ENCODE measurements at places on chromosomes 7 and 10.

DNA sequence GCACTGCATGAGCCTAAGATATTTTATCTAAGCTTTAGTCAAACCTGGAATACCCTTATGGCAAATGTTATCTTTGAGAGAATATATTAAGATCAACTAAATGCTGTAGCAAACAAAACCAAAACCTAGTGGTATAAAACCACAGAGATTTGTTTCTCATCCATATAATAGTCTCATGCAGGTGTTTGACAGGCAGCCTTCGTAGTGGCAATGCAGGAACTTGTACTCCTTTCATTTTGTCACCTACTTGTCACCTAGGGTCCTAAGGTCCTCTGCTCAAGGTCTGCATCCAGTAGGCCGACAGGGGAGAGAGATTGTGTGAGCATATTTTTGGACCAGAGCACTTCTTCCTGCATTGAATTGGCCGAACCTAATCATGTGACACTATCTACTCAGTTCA lies 352.6 kb downstream of the GPR37 start:
- no peak for DNase-seq

DNA sequence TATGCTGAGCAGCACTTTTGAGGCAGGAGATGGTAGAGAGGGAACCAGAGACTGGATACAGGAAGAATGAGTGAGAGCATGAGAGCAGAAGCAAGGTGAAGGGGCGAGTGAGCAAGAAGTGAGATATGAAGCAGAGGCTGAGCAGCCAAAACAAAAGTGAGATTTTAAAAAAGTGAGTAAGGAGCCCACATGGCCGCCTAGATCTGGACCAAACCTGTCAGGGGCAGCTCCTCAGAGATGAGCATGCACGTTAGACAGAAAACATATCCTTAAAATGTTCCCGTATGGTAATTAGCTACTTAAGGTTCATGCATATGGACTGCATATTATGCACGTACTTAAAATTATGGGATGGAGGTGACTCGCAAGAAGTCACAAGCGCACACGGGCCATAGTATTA lies 22.5 kb downstream of the TMEM176A start:
- no peak for DNase-seq

GRCh38 chr7:52233248-52233647 lies 802.2 kb upstream of the POM121L12 start:
- DNase-seq = no peak

DNA sequence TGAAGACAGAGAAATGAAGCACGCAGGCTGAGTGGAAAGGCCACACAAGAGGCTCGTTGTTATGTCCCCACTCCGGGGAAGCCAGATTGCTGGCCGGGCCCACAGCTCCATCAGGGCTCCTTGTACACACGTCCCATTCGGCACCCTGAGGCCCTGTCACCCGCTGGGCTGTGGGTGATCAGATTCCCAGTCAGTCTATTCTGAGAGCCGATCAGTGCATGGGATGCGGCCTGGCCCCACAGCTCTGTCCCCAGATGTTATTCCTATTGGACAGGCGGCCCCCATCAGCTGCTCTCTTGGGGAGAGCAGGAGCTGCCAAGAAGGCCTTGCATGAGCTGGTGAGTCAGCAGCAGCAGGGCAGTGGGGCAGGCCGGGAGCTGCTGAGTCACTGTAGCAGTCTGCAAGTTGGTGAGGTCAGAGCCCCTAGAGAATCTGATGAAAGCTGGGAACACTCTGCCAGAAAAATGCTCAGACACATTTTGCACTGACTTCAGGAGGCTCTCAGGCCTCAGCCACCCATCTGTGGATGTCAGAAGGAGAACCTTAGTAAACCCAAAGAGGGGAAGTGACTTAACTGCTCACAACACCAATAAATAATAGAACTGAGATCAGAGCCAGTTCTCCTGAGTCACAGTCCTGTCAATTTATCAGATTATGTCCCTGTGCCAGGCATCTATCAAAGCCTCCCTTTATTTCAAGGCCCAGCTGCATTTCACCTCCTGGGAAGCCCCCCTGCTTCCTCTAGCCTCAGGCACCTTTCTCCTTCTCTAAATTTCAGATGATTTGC lies 9.4 kb upstream of the PSAP start:
- DNase-seq = no peak

- DNase-seq = no peak
Measured at GRCh38 chr10:72242675-72243074, 26.6 kb upstream of the ASCC1 start.

- no peak for DNase-seq
Measured at GRCh38 chr7:102942181-102942866, 29.5 kb downstream of the LRRC17 start.

GRCh38 chr7:49885593-49886285 lies 112.3 kb downstream of the VWC2 start:
- DNase-seq = no peak

DNA sequence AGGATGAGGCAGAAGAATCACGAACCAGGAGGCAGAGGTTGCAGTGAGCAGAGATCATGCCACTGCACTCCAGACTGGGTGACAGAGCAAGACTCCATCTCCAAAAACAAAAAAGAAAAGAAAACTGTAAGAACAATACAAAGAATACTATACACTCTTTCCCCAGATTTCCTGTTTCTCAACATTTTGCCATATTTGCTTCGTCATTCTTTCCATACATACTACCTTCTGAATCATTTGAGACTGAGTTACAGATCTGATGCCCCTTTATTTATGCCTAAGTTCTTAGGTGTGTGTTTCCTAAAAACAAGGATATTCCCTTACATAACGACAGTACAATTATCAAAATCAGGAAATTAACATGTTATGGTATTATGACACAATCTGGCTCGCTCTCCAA lies 168.4 kb upstream of the CELF2 start:
- no peak for DNase-seq

DNA sequence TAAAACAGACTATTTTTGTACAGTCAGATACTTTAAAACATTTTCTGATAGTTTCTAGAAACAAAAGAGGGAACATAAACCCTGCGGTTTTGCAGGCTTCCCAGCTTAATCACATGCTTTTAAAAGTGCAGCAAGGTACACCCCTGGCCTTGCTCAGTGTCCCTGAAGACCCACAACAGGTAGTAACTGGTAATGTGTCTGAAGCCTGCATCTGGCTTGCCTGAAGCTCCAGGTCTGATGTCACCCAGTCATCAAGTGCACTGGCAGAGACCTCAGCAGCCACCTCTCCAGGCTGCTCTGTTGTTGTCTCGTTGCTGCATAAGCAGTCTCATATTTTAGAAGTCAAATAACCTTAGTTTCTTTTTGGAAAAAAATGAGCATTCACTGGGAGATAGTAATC lies 376.1 kb upstream of the MTPN start:
- DNase-seq = no peak

DNA sequence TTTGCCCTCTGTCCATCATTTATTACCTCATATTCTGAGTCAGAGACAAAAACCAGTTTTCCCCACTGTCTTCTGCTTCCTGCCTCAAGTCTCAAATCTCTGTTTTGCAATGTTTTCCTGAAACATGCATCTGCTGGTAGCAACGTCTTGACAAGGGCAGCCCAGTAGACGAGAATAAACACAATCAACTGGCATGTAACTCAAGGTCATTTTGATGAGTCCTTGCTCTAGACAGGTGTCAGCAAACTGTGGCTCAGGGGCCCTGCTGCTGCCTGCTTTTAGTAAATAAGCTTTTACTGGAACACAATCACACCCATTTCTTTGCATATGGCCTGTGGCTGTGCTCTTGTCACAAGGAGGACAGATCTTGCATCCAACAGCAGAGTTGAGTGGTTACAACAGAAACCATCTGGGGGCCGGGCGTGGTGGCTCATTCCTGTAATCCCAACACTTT lies 59.8 kb downstream of the ITIH5 start:
- no peak for DNase-seq

DNA sequence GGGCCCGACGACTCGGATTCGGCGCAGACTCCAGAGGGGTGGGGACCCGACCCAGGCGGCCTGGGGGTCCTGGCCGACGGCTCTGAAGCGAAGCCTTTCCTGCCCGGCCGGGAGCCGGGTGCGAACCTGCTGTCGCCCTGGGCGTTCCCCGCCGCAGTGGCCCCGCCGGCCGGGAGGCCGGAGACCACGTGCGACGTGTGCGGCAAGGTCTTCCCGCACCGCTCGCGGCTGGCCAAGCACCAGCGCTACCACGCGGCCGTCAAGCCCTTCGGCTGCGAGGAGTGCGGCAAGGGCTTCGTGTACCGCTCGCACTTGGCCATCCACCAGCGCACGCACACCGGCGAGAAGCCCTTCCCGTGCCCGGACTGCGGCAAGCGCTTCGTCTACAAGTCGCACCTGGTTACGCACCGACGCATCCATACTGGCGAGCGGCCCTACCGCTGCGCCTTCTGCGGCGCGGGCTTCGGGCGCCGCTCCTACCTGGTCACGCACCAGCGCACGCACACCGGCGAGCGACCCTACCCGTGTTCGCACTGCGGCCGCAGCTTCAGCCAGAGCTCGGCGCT lies 15.4 kb downstream of the ZNF316 start:
- DNase-seq = no peak

DNA sequence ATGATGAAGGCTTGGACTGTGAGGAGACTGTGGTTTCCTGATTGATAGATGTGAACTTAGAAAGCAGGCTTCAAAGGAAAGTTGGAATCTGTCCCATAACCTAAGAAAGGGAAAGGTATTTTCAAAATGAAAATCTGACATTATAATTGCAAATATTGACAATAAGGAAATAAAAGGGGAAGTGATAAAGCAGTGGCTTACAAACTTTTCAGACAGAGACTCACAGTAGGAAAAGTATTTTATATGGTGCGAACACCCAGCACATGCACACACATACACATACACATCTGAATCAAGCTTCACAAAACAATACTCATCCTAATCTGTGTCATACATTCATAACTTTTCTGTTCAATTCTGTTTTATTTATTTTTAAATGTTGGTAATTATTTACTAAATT lies 4.8 kb downstream of the PON1 start:
- no peak for DNase-seq

DNA sequence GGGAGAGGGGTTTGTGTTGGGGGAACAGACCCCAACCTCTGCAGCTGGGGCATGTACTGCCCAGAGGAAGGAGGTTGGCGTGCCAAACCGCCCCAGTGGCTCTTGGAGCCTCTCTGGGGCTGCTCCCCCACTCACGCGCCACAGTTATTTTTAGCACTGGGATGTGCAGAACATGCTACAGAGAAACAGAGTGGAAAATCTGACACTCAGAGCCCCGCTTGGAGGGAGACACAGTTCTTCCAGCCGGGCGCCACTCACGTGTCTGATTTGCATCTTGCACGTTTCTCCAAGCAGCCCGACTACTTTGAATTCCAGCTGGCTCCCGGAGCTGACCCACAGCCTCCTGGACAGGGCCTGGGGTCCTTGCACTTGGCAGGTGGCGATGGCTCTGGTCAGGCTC lies 182.0 kb downstream of the RPS24 start:
- no peak for DNase-seq

DNA sequence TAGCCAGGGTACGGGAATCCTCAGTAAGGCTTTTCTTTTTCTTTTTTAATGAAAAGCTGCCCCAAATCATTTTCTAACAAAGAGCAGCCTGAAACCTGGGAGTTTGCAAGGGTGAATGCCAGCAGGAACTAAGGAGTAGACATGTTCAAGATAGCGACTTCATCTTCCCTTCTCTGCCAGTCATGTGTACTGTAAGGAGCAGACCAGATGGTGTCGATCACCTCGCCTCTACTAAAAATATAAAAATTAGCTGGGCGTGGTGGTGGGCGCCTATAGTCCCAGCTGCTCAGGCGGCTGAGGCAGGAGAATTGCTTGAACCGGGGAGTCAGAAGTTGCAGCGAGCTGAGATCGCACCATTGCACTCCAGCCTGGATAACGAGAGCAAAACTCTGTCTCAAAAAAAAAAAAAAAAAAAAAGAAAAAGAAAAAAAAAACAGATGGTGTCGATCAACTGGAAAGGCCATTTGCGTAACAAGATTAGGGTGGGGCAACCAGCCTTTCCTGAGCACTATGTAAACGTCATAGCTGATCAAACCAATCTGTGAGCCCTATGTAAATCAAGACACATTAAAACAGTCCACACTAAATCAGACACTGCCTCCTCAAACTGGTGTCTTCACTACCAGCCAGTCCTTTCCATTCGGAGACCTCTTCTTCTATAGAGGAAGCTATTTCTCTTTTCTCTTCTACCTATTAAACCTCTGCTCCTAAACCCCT lies 33.8 kb downstream of the NOLC1 start:
- no peak for DNase-seq

- no peak for DNase-seq
Measured at GRCh38 chr7:132760866-132761265, 184.6 kb upstream of the PLXNA4 start.

DNA sequence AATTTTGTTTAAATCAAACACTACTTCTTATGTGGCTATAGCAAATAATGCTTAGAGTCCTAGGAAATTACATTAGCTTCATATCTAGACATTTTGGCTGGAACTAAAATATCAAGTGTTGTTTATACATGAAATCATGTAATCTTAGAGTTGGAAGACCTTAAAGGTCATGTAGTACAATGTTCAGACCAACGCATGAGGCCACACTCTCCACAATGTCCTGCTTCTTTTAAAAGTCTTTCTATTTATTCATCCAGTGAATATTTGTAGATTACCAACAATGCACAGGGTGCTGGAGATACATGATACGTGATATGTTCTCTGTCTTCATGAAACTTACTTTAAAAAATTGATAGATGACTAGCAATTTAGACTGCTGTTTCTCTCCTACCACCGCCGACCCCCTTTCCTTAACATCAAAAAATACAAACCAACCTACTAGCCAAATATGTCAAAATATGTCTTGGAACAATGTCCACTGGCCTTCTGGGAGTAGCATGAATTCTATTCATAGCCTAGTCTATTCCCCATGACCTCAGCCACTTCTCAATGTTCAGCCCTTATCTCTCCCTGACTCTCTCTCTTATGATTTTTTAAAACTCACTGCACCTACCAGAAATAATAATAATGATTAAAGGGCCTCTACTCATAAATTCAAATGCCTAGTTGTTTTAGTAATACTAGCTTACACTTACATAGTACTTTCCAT lies 59.5 kb upstream of the CAV2 start:
- DNase-seq = no peak

GRCh38 chr7:28130277-28130676 lies 50.3 kb downstream of the JAZF1 start:
- no peak for DNase-seq

GRCh38 chr7:47453093-47454061 lies 128.5 kb downstream of the TNS3 start:
- no peak for DNase-seq

- DNase-seq = no peak
Measured at GRCh38 chr10:108039821-108040584, 875.5 kb upstream of the SORCS1 start.

DNA sequence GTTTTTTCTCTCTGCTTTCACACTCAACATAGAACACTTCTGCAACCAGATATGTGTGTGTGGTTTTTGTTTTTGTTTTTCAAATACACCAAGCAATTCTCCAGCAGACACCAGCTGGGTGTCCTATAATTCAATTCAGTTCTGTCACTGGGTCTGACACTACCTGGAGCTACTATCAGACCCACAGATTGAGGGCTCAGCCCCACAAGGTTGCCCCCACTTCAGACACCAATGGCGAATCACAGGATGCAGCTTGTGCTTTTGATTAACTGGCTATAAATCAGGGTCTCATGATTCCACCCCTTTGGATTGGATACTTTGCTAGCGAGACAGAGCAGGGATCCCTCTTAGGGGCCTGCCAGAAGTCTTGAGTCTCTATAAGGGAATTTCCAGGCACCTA lies 462.2 kb upstream of the NRP1 start:
- DNase-seq = no peak
